ENCODE measurements at places on chromosomes 7 and 10.

DNA sequence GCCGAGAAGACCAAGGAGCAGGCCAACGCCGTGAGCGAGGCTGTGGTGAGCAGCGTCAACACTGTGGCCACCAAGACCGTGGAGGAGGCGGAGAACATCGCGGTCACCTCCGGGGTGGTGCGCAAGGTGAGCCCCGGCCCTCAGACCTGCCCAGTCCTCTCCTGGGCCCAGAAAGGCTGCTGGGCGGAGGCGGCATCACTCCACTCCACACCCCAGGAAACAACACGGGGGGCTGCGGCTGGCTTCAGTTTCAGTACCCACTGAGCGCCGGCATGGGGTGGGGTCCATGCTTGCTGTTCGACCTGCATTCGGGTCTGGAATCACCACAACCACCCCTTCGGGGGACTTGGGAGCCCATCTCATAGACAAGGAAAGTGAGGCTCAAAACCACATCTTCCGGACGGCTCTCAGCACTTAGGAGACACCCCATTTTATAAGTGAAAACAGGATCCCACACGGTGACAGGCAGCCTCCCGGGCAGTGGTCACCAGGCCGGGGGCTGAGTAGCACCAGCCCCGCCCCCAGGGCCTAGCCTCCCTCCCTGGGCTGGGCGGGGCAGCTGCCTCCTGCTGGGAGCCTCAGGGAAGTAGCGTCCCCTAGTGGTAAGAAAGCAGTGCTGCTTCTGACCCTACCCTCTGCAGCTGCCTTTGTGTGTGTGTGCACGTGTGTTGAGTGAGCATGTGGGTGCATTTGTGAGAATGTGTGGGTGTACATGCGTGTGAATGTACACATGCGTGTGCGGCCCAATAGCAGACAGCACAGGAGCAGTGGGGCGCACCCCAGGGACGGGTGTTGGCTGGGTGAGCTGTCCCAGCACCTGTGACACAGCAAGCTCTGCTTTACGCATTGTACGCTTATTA, 1.8 kb downstream of the SNCG start:
- DNase-seq, result peak; percentile 78

DNA sequence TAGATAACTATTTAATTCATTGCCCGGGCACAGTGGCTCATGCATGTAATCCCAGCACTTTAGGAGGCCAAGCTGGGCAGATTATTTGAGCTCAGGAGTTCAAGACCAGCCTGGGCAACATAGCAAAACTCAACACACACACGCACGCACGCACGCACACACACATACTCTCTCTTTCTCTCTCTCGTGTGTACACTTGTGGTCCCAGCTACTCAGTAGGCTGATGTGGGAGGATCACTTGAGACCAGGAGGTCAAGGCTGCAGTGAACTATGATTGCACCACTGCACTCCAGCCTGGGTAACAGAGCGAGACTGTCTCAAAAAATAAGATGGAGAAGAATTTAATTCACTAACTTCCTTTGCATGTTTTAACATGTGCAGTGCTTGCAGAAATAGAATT, 38.1 kb downstream of the PTPN12 start:
- DNase-seq, result no peak

GRCh38 chr10:60777696-60778213, 523 bp upstream of the CDK1 start:
- DNase-seq, result no peak

- DNase-seq, result no peak
Measured at GRCh38 chr10:96637709-96638108, 50.9 kb upstream of the TM9SF3 start.

- DNase-seq, result peak; percentile 47
Measured at GRCh38 chr7:38398725-38399321, 125.4 kb upstream of the TARP start.

- DNase-seq, result peak; percentile 78
Measured at GRCh38 chr7:137151041-137151689, 192.4 kb downstream of the PTN start.

DNA sequence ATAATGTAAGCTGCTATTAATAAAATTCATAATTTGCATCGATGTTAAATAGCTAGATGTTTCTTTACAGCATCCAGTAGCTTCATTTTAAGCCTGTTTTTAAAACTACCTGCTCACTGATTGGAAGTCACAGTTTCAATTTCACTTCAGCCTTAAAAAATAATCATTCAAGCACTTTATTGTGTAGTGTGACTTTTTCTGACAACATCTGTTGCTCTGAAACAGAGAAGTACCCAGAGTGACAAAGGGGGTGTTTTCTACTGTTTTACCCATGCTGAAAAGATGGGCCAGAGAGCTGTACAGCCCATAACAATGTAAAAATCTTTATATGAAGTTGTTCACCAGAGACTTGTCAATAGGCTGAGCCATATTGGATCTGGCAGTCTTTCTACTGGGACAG, 437.2 kb downstream of the MDFIC start:
- no peak for DNase-seq

GRCh38 chr7:117986645-117987269, 113.5 kb upstream of the CTTNBP2 start:
- peak; percentile 7 for DNase-seq

- no peak for DNase-seq
Measured at GRCh38 chr7:135151132-135151531, 3.3 kb downstream of the TMEM140 start.
